ENCODE measurements at places on chromosomes 7 and 10. TPM values are rescaled to one million over a fixed set of nuclear protein-coding genes. Genes with fewer than 3 reads are reported as not detected.

Gene AKR1C8
- 0.28 TPM for polyA plus RNA-seq

Gene ADRA2A
- 2.7 TPM for polyA plus RNA-seq

Gene IL15RA
- polyA plus RNA-seq, result 2.2 TPM

Gene ST7
- 26.3 TPM for polyA plus RNA-seq

Gene CYP3A4
- polyA plus RNA-seq, result 0.36 TPM

Gene CASP7
- 26.3 TPM for polyA plus RNA-seq

Gene EPO
- 0.34 TPM for polyA plus RNA-seq

Gene GPRIN2
- polyA plus RNA-seq, result 9.0 TPM

Gene PIK3CG
- 2.7 TPM for polyA plus RNA-seq

Gene CALHM3
- polyA plus RNA-seq, result not detected

Gene TUBGCP2
- 74.7 TPM for polyA plus RNA-seq

Gene SFTPA1
- polyA plus RNA-seq, result not detected

Gene C7orf33
- polyA plus RNA-seq, result not detected

Gene FGFR2
- 85.3 TPM for polyA plus RNA-seq

Gene TAC1
- 0.96 TPM for polyA plus RNA-seq

Gene SORBS1
- 35.1 TPM for polyA plus RNA-seq

Gene HOXA4
- polyA plus RNA-seq, result 19.5 TPM

Gene OR2A1
- polyA plus RNA-seq, result 1.2 TPM

Gene ZEB1
- 23.9 TPM for polyA plus RNA-seq

Gene ANKRD30A
- polyA plus RNA-seq, result not detected

Gene SPDYE16
- 4.0 TPM for polyA plus RNA-seq

Gene EPHB4
- 98.9 TPM for polyA plus RNA-seq

Gene HOXA7
- 28.6 TPM for polyA plus RNA-seq

Gene LIPF
- polyA plus RNA-seq, result 0.35 TPM

Gene ADCY1
- polyA plus RNA-seq, result 3.7 TPM

Gene HYAL4
- polyA plus RNA-seq, result 0.19 TPM

Gene RNF133
- not detected for polyA plus RNA-seq

Gene ABCB4
- polyA plus RNA-seq, result 2.7 TPM

Gene LYZL1
- polyA plus RNA-seq, result not detected

Gene ZC3HAV1L
- polyA plus RNA-seq, result 17.3 TPM

Gene PPP1R3A
- 0.03 TPM for polyA plus RNA-seq

Gene OR2A5
- polyA plus RNA-seq, result 0.36 TPM

Gene NEURL1
- polyA plus RNA-seq, result 1.9 TPM

Gene PCBD1
- polyA plus RNA-seq, result 131 TPM

Gene STEAP1B
- 1.3 TPM for polyA plus RNA-seq

Gene DENND10
- polyA plus RNA-seq, result 50.2 TPM

Gene IFIT1
- polyA plus RNA-seq, result 18.0 TPM

Gene SKAP2
- polyA plus RNA-seq, result 23.1 TPM

Gene NFE2L3
- polyA plus RNA-seq, result 40.3 TPM

Gene ATG9B
- 3.1 TPM for polyA plus RNA-seq

Gene GSTO2
- 49.0 TPM for polyA plus RNA-seq

Gene TMEM178B
- 0.34 TPM for polyA plus RNA-seq

Gene UNC5B
- polyA plus RNA-seq, result 57.0 TPM

Gene FAM25C
- polyA plus RNA-seq, result not detected

Gene FOXI2
- 2.0 TPM for polyA plus RNA-seq

Gene RHEB
- polyA plus RNA-seq, result 130 TPM

Gene CCDC146
- 30.4 TPM for polyA plus RNA-seq

Gene PNLIPRP3
- polyA plus RNA-seq, result not detected

Gene LBX1
- polyA plus RNA-seq, result not detected
